ENCODE measurements at places on chromosomes 11 and 22.

GRCh38 chr11:78607696-78608095, 33.0 kb upstream of the NARS2 start:
- DNase-seq = no peak

DNA sequence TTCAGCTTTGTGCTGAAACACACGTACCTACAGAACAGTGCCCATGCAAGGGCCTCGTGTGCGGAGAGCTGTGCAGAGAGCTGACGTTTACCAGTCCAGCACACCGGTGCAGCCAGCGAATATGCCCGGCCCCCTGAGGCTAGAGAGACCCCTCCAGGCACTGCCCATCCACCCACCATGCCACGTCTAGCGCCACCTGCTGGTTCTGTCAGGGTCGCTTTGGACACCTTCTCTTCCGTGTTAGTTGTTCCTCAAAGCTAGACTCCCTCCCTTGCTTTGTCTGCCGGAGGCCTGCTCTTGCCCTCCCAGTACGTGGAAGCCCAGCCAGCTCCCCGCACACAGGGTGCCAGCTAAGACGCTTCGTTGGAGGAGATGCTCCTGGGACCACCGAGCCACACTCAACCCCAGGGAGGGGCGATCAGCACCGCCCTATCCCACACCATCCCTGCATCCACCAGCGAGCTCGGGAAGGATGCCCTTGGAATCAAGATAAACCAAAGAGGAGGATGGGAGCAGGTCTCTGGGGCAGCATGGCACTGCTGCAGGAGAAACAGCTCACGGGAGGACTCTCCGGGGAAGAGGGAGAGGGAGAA, 43.4 kb downstream of the CPT1A start:
- DNase-seq = no peak

DNA sequence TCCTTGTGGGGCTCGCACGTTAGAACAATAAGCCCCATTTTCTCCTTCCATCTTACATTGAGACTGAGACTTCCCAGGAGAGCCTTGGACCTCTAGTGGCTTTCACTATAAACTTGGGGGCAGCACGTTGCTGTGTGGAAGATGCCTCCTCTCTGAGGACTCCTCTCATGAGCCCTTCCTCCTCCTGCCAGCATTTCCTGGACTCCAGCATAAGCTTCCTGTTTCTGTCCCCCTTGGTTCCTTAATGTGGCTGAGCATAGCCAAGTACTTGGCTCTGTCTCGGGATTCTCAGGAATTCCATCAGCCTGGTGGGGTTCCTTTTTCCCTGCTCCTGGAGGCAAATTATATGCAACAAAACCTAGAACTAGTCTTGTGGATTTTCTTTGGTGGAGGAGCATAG, 38.8 kb upstream of the UBASH3B start:
- no peak for DNase-seq

DNA sequence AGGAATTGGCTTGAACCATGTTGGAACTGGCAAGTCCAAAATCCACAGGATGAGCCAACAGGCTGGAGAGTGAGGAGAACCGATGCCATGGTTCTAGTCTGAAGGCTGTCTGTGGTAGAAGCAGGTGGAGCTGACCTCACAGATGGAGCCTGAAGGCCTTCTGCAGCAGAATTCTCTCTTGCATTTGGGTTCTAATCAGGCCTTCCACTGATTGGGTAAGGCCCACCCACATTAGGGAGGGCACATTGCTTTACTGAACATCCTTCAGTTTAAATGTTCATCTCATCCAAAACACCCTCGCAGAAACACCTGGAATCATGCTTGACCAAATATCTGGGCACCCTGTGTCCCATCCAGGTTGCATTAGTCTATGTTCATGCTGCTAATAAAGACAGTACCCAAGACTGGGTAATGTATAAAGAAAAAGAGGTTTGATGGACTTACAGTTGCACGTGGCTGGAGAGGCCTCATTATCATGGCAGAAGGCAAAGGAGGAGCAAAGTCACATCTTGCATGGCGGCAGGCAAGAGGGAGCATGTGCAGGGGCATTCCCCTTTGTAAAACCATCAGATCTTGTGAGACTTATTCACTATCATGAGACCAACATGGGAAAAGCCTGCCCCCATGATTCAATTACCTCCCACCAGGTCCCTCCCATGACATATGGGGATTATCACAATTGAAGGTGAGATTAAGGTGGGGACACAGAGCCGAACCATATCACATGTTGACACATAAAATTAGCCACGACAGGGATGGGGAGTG, 15.9 kb downstream of the SMIM38 start:
- DNase-seq = no peak

GRCh38 chr22:39080052-39080762, 3.1 kb downstream of the APOBEC3G start:
- DNase-seq = no peak

GRCh38 chr11:4641501-4641900, 2.3 kb upstream of the OR51E1 start:
- DNase-seq = no peak

DNA sequence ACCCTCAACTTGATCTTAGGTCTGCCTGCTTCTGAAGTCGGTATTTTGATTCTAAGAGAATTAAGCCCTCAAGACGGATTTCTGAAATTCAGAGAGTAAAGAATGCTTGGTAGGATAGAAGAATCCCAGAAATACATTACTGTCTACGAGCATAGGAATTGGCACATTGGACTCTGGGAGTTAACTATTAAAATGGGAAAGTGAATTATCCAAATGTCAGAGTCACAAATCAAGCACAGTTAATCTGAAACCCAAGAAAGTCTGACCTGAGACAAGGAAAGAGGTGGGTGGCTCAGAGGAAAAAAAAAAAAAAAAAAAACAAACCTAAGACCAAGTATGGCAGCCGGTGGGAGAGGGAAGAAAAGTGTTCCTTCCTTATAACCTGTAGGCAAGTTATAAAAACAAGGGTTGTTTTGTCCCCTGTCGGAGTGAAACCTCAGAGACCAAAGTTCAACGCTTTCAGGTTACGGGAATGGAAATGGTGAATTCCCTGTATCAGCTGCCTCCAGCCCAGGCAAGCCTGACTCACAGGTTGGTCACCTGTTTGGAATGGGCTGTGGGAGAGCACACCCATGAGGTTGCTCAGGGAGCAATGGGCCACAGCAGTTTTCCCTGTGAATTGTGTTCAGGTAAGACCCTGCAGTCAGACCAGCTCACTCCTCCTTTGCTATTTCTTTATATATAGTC, 139.0 kb downstream of the ETS1 start:
- DNase-seq = no peak

DNA sequence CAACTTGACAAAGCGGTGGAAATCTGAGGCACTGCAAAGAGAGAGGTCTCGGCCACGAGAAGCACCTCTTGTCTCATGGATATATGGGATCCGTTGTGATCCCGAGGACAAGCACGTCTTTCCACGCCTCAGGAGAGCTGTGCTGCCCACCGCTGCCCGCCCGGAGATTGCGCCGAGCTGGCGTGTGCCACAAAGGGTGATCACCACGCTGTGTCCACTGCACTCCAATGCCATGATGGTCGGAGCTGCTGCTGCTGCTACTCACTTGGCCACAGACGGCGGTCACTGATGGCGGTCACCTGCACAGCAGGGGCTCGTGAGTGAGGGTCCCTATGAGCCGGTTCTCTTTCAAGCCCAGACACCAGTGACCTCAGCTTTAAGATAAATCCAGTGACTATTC, 51.1 kb downstream of the SHANK2 start:
- no peak for DNase-seq

DNA sequence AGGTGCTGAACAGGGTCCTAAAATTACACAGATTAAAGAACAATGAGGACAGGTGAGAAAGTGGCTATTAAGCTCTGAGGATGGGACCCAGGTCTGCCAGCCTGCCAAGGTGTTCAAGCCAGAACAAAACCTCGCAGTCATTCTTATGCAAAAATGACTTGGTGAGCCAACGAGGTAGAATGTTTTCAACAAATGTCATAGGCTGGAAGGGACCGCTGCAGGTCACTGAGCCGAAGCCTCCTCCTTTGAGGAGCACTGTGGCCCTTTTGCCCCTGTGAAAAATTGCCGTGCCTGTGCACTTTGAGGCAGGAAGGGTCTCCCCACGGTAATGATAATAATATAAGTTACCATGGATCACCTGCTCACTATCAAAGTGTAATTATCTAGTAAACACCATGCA, 216.2 kb downstream of the DSCAML1 start:
- no peak for DNase-seq

DNA sequence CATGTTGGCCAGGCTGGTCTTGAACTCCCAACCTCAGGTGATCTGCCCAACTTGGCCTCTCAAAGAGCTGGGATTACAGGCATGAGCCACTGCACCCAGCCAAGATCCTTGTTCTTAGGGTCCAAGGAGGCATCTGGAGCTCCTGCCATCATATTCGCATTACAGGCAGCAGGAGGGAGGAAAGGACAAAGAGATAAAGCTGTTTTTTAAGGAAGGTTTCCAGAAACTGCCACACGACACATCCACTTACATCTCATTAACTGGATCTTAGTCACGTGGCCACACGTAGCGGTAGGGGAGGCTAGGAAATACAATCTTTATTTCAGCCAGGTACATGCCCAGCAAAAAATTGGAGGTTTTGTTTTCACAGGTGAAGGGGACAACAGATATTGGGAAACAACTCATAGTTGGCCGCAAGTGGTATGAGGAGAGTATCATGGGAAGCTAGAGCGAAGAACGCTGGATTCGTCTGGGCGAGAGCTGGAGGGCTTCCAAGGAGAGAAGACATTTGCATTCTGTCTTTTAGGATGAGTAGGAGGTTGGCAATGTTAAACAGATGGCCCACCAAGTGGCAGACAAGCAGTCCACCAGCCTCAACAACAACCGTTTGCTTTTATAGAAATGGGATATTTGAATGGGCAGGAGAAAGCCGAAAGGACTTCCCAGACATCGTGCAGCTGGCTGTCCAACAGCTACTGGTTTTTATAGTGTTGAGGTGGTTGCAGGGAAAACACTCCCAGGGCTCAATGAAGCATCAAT, 39.2 kb upstream of the DMC1 start:
- DNase-seq = no peak

DNA sequence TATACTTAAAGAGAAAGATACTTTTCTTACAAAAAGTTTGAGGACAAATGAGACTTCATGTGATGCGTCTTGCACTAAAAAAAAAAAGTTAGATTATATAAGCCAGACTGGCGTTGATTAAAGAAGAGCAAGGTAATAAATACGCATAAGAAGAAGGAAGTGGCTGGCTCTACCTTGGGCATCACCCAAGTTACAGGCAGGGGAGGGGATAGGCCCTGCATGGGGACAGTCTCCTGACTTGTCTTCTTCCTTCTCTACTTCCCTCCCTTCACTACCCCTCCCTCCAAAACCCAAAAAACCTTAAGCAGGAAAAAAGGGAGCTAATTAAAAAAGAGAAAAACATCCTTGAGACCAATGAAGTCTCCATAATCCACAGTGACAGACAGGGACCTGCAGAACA, 22.3 kb upstream of the TMA7B start:
- no peak for DNase-seq

- no peak for DNase-seq
Measured at GRCh38 chr11:13143486-13144297, 133.9 kb upstream of the BMAL1 start.

DNA sequence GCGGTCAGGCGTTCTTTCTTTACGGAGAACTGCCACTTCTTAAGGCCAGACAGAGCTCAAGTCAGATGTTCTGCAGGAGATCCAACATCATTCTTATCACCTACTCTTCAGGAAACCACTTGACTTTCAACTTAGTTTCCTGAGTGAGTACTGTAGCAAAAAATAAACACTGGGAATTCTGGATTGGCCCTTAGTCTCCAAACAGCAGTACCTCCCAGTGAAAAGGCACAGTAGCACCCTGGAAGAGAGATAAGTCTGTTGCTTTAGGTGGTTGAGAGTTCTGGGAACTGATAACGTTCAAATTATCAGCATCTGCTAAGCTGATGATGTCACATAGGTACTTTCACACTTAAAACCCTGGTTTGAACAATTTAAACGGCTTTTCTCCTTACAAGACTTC, 971.8 kb upstream of the TENM4 start:
- DNase-seq = no peak

DNA sequence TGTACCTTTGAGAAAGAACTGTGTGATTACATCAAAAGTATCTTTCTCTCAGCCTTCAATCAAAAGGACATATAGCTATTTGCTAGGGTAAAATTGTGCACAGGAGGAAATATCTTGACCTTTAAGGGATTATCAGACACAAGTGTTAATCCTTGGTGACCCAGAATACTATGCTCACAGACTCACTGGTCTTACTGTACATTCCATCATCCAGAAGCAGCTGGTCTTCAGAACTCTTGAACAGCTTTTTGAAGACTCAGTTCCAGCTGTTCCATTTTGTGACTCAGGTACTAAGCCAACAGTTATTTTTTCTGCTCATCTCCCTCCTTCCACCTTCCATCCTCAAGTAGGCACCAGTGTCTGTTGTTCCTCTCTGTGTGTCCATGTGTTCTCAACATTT, 19.8 kb downstream of the ZBED5 start:
- no peak for DNase-seq

Data from cerebellar nuclear complex (tissue), 1 donor.